Stimulated activated CD4-positive, alpha-beta T cell treated with anti-CD3 and anti-CD28 coated beads, TNF-alpha, amount 100 ng/mL, for 4 hours (primary cell): ENCODE measurements at places on chromosomes 16 and 17.

GRCh38 chr17:57259306-57259705 lies 3.0 kb downstream of the MSI2 start:
- DNase-seq, result no peak

DNA sequence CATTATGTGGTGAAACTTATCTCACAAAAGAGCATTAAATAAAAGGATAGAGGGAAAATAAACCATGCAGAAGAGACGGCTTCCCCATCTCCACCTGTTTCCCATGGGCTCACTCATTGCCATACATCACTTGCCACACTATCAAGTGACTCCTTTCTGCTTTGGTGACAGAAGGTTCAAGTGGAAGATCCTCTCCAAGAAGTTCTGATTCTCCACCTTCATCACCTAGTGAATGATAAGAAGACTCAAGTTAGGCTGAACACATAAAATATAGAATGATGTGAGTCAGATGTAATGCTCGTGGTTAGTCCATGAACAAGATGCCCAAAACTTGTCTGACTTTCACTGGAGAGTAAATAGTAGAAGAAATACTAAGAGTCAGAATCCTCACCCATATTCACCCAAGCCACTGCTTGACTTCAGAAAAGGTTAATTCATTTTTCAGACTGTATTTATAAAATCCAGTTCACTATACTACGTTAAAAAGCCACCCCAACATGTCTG lies 100.1 kb upstream of the TOB1 start:
- no peak for DNase-seq

- no peak for DNase-seq
These were observed 18.6 kb downstream of the ACE start for GRCh38 chr17:63495491-63495890.

DNA sequence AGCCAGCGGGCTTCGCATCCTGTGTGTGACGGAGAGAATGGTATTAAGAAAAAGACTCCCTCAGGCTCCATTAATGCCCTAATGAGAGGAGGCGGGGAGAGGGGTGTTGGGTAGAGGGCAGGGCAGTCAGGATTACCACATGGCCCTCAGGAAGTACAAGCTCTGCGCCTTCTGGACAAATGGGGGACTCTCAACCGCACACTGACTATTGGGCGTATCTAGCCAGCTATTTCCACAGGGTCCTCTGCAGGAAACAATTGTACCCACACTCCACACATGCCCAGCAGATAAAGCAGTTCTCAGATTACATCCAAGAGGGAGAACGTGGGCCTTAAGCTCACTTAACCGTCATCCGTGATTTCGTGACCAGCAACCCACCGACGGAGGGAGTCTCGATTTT lies 14.7 kb downstream of the NXN start:
- no peak for DNase-seq

- no peak for DNase-seq
These were observed 17.9 kb downstream of the MYO1C start for GRCh38 chr17:1474402-1475189.

- DNase-seq, result no peak
These were observed 28.9 kb downstream of the LITAF start for GRCh38 chr16:11557801-11558200.

- no peak for DNase-seq
These were observed 1.8 kb downstream of the RNF43 start for GRCh38 chr17:58415371-58416055.

- no peak for DNase-seq
These were observed 1.2 kb upstream of the NARF start for GRCh38 chr17:82457073-82457928.

- no peak for DNase-seq
These were observed 4.4 kb downstream of the MVP start for GRCh38 chr16:29824589-29825144.

GRCh38 chr17:80671039-80671824 lies 126.6 kb downstream of the RPTOR start:
- no peak for DNase-seq

- no peak for DNase-seq
These were observed 14.1 kb upstream of the G6PC1 start for GRCh38 chr17:42886283-42887176.

DNA sequence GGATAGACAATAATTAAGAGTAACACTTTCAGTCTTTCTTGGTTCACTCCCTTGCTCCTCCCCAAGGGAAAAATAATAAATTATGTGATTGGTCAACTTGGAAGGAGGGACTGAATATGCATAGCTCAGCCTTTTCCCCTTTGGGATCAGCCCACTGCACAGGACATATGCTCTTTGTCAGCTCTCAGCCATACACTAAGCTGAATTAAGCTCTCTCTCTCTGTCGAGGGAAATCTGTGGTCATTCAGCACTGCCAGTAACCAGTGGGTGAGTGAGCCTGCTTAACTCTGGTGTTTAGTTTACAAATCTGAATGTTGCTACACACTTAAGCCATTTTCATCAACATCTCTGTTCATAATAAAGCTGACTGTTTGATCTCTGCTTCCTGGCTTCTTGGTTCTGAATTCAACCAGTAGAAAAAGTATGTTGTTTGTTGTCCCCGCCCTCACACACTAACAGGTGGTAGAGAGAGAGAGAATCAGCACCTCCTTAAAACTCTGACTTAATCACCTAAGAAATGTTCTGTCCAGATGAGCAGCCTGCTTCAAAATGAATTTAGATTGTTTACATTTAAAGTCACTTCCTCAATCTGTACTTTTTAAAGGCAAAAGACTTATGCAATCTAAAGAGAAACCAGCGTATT lies 102.3 kb upstream of the C17orf78 start:
- no peak for DNase-seq

DNA sequence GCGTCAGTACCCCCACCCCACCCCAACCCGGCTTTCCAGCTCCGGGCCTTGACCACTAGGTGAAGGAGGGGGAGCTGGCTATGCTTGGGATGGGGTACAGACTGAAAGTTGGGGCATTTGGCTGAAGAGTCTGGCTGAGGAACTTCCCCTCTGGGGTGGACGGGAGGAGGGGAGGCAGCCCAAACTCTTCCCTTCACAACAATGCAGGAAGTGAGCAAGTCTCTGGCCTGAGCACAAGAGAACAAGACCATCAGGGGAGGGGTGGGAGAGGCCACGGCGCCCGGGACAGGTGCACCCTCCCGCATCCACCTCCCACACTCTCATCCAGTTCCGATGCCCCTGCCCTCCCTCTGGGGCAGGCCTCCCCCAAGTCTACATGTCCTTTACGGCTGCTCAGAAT lies 5.6 kb downstream of the USH1G start:
- no peak for DNase-seq

DNA sequence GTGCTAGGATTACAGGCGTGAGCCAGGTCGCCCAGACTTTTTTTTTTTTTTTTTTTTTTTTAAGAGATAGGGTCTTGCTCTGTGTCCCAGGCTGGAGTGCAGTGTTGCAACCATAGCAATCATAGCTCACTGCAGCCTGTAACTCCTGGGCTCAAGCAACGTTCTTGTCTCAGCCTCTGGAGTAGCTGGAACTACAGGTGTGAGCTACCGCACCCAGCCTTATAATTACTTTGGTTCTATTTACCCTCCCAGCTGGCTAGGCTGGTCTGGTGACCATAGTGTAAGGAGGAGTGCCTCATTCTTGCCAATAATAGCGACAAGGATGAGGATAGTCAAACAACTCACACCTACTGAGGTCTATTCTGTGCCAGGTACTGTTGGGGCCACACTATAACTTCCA lies 39.6 kb upstream of the USP7 start:
- no peak for DNase-seq

DNA sequence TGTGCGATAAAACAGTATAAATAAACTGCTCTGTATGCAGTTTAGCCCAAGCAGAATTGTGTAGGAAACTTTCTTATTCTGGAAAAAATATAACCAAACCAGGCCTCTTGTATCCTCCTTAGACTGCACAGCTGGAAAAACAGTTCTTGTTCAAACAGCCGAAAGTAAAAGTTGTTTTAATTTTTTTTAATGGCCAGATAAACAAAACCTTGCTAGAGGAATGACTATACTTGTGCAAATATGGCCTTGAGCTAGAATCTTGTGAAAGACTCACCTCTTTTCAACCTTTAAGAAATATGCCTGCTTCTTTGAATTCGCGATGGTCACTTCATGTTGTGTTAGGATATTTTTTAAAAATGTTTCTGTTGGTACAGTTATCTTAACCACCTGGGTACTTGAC lies 114.5 kb upstream of the MAF start:
- DNase-seq, result no peak

- DNase-seq, result no peak
These were observed 173.9 kb downstream of the LAT start for GRCh38 chr16:29158785-29159184.

DNA sequence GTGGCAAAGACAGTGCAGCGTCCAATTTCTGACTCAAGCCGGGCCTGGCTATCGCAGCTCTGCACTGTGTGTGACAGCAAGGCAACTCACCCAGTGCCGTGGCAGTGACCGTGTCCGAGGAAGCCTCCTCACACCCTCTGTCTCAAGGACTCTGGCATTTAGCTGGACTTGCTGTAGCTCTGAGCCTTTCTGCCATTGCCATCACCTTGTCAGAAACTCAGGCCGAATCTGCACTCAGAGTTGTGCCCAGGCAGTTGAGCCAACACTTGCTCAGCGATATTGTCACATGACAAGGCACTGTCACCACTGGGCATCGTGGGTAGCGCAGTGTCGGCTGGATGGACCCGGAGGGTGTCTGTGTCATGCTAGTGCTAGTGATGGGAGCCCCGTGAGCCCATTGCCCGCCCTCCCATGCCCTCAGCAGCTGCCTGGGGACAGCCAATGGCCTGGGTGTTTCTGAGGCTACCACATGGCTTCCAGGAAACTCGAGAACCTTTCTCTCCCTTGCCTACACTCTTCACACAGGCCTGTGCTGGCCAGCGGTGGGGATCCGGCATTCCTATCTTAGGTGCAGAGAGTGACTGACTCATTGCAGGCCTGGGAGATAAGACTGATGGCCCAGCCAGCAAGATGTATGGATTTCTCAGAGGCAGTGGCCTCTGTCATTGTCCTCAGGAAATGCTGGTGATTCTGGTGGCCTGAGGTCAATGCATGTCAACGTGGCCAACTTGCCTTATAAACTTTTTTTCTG lies 22.1 kb upstream of the STH start:
- DNase-seq, result no peak
